GM12892 (cell line): ENCODE measurements at places on chromosomes 11 and 22.

DNA sequence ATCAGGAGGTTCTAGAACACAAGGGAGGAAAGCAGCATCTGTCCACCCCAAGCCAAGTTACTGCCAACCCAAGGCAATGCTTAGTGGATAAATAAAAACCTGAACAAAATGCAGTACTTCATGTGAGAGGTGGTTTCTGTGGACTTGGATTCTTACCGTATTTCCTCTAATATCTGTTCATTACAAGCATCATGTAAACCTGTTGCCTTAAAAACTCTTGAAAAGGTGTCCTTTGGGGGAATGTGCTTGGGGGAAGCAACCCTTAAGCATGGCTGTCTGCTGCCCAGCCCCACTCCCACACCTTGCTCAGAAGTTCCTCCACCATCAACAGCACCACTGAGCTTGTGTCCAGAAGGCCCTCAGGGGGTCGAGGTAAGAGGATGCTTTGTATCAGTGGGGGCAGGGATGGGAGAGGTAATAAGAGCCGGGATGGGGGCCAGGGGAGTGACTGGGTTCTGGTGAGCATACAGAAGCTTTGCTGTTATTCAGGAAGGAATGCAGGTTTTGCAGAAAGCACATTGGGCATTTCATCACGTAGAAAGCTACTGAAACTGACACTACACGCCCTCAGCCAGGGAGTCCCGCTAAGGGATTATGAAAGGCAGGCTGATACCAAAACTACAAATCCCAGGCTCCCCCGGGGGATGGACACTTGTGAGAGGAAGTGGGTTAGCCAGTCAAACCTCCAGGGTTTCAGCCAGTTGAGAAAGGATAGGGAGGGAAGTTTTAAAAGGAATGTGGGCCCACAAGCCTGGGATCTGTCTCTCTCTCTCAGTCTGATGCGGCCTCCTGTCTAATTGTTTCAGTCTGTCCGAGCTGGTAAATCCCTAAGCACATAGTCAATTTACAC lies 52.0 kb downstream of the KCNJ1 start:
- no peak for DNase-seq

DNA sequence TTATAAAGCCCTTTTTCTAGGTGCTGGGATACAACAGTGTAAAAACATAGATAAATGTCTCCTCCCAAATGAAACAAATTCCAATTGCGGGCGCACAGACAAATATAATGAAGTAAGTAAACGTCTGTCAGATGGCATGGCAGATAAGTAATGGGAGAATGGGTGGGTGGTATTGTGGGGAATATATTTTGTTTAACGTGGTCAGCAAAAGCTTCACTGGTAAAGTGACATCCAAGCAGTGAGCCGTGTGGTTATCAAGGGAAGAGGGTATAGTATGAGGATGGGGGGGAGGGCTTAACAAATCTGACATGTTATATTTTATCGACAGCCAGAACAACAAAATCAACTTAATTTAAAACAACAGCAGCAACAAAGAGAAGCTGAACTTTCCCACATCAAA lies 1.2 kb downstream of the SVIP start:
- no peak for DNase-seq

- DNase-seq, result no peak
Measured at GRCh38 chr11:102309621-102310541, 7.4 kb upstream of the BIRC3 start.

GRCh38 chr22:48705159-48705916 lies 1122.3 kb downstream of the BRD1 start:
- no peak for DNase-seq

GRCh38 chr11:1565173-1565903 lies 6.7 kb downstream of the DUSP8 start:
- DNase-seq, result peak; percentile 23

GRCh38 chr11:83702796-83703195 lies 416.6 kb upstream of the CCDC90B start:
- no peak for DNase-seq

- DNase-seq, result no peak
Measured at GRCh38 chr11:32439501-32440210, 4.3 kb upstream of the WT1 start.

DNA sequence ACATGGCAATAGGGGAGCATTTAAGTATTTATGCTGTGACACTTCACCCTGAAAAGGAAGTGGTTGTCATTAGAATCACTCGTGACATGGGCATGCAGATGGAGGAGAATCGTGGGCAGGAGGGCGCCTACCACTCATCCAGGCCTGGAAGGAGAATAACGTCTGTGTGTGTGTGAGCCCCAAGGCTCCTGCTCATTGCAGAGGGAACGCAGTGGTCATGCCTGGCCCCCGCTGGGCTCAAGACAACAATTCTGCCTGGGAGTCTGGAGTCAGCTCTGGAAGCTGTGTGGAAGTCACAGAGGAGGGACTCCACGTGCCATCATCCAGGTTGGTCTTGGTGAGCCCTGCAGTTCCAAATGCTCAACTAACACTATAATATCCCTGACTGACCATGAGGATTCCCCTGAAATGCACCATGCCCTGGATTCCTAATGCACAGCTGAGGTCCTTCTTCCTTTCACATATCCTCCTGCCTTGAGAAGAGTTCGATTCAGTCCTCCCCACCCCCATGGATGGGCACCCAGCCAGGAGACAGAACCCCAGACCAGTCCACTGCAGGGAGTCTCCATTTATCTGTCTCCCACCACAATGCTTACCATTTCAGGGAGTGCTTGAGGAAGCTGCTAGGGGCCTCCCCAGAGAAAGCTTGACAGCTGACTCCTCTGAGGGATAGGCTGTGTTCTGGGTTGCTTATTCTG lies 446.9 kb upstream of the B3GAT1 start:
- DNase-seq, result no peak

GRCh38 chr22:37953062-37953436 lies 352 bp downstream of the C22orf23 start:
- DNase-seq, result no peak

- DNase-seq, result no peak
Measured at GRCh38 chr11:116231543-116231942, 541.2 kb downstream of the BUD13 start.

DNA sequence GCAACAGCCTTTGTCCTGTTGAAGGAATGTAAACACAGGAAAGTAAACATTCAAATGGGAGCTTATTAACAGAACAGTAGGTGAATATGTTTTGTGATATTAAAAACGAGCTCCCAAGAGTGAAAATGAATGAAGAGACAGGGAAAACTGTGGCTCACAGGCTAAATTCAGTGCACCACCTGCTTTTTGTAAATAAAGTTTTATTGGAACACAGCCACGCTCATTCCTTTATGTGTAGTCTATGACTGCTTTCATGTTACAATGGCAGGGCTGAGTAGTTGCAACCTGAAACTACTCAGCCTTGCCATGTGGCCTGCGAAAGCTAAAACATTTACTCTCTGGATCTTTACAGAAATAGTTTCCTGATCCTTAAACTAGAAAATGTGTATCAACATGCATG lies 136.9 kb downstream of the MYO18B start:
- no peak for DNase-seq
